Activated T-helper 9 cell treated with anti-CD3 and anti-CD28 coated beads, Interleukin-2, amount 50 U/mL, for 16 hours (primary cell): ENCODE measurements at places on chromosomes 7 and 10.

DNA sequence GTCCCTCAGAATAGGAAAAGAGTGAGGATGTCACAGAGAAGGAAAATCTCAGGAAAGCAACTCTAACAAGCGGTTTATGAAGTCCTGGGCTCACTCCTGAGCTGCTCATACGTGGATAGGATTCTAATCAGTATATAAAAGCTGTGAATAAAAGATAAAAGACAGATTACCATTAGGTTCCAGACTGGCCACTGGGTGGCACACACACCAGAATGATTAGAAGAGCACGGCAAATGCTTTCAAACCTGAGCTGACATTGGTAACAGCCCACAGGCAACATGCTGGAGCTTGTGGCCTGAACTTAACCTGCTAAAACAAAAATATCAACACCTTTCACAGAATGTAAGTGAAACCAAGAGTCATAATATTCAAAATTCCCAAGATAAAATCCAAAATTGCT is 370.8 kb downstream of the GRID1 start:
- no peak for DNase-seq

- no peak for DNase-seq
Observed at GRCh38 chr7:130369831-130370550, 10.3 kb upstream of the CPA1 start.

- DNase-seq, result no peak
Observed at GRCh38 chr10:49579621-49580020, 30.5 kb upstream of the SLC18A3 start.

DNA sequence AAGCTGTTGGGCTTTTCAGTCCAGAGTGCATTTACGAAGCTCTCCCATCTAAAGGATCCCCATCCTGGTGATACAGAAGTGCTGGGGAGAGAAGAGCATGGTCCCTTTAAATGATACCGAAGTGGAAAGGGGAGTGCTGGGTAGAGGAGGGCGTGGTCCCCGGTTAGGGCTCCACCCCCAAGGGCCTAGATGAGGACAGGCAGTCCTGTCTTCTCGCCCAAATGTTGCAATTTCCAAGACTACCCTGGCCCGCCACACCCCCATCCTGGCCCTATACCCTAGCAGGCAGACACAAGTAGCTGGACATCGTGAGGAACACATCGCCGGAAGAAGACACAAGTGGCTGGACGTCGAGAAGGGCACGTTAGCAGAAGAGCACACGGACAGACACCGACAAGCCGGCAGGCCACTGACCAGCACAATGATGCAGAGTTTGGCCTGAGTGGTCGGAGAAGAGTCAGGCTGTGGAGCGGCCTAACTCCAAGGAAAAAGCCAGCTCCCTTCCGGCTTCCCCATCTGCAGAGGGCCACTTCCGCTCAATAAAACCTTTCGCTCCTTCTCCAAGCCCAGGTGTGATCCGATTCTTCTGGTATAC is 439.5 kb upstream of the NRP1 start:
- no peak for DNase-seq

GRCh38 chr7:131764143-131764775 is 207.8 kb upstream of the PODXL start:
- DNase-seq, result no peak

DNA sequence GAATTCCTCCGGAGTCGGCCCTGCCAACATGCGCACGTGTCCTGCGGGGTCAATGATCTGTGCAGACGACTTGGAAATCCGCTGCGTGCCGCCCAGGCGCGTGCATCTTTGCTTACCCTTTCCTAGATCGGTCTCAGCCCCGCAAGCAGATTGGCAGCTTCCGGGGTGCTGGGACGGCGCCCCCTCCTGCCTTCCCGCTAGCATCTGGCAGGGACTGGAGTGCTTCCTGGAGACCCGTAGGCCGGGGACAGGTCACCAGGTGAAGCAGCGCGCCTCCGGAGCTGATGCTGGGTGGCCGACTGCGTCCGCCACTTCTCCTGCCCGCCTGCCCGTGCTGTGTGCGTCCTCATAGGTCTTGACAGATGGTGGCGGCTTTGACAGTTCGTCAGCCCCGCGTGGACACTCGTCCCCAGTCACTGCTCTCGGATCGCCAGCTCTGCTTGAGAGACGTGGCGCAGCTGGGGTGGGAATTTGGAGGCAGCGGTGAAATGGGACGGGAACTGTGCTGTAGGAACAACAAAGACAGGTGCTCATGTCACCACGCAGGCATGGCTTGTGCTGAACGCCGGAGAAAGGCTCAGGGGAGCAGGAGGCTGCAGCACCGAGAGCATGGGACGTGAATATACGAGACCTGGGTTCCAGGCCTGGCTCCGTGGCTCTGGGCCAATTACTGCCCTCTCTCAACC is 21.9 kb upstream of the KCNK18 start:
- DNase-seq, result no peak

DNA sequence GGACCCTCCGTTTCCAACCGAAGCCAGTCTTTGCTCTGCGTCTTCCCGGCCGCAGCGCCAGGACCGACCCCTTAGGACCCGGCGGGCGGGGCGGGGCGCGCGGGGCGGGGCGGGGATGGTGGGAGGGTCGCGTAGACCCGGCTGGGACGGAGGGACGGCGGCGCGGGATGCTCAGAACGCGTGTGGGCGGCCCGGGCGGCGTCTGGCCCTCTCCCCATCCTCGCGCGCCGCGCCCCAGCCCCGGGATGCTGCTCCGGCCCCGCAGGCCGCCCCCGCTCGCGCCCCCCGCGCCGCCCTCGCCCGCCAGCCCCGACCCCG is at the start of gene UTF1:
Gene UTF1 (plus strand): TSS at position 174 of the 318 bp plus-strand sequence. CDS start 72 bp downstream, at position 246.
- no peak for DNase-seq

- no peak for DNase-seq
Observed at GRCh38 chr7:116511552-116512519, 12.3 kb downstream of the CAV2 start.
